ENCODE measurements at places on chromosomes 12 and 14.

GRCh38 chr12:106840243-106840642, 65.8 kb downstream of the RIC8B start:
- DNase-seq, result no peak

- DNase-seq, result no peak
Observed at GRCh38 chr14:75479770-75480600, 42.3 kb upstream of the BATF start.

- no peak for DNase-seq
Observed at GRCh38 chr14:37215345-37215744, 17.6 kb downstream of the MIPOL1 start.

- no peak for DNase-seq
Observed at GRCh38 chr12:61985830-61986229, 274.4 kb upstream of the USP15 start.

GRCh38 chr14:71121711-71122110, 214.5 kb downstream of the PCNX1 start:
- DNase-seq, result no peak

DNA sequence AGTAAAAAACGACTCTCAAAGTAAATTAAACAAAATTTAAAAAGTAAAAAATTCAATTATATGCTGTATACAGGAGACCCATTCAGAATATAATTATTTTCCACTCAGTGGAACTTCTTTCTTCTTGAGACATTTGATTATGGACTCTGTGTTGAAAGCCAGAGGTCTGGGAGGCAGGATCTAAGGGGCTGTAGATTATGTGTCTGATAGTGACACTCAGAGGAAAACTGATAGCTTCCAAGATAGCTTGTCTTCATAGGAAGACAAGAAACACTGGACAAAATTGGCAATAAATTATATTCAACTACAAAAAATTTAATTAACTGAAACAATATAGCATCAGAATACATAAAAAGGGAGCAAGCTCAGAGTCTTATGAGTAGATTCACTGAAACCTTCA, 135.8 kb downstream of the KITLG start:
- DNase-seq, result no peak

DNA sequence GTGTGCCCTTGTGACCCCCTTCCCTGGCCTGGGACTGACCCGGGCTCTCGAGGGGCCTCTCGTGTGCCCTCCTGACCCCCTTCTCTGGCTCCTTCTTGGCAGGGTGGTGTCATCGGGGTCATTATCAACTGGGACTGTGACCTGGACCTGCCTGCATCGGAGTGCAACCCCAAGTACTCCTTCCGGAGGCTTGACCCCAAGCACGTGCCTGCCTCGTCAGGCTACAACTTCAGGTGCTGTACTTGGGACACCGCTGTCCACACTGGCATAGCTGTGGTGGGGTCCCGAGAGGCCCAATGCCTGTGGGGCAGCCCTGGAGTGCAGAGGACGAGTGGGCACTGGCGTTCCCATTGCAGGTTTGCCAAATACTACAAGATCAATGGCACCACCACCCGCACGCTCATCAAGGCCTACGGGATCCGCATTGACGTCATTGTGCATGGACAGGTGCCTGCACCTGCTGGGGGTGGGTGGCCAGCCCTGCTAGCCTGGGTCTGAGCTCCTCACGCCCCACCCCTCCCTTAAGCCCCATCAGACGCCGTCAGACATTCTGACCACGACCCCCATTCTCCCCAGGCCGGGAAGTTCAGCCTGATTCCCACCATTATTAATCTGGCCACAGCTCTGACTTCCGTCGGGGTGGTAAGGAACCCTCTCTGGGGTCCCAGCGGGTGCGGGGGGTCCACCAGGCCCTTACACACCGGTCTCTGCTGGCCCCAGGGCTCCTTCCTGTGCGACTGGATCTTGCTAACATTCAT, 2.5 kb downstream of the P2RX2 start:
- no peak for DNase-seq

DNA sequence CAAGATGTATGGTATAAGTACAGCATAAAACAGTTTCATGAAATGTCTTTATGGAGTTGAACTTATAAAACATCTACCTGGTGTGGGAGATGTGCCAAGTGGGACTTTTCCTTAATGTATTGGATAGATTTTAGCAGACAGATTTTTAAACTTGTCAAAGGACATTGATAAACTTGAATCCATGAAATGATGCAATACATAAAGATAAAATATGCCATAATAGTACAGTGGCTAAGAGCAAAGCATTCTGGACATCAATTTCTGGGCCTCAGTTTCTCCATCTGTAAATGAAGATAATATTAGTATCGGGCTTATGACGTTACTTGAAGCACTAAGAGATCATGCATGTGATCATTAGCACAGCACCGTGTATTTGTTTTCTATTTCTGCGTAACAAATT, 45.4 kb downstream of the NKX2-1 start:
- no peak for DNase-seq

GRCh38 chr14:95337041-95337595, 17.4 kb upstream of the CLMN start:
- DNase-seq, result no peak

GRCh38 chr12:3141339-3142321, 64.5 kb downstream of the TSPAN9 start:
- peak; percentile 75 for DNase-seq

- no peak for DNase-seq
Observed at GRCh38 chr12:4293299-4293965, 19.9 kb downstream of the CCND2 start.

GRCh38 chr12:52258335-52258901, 16.0 kb upstream of the KRT86 start:
- DNase-seq, result peak; percentile 21

GRCh38 chr14:24241829-24242443, 487 bp downstream of the TINF2 start:
- DNase-seq, result peak; percentile 93

- DNase-seq, result peak; percentile 50
Observed at GRCh38 chr12:101305794-101306193, 25.9 kb downstream of the UTP20 start.

DNA sequence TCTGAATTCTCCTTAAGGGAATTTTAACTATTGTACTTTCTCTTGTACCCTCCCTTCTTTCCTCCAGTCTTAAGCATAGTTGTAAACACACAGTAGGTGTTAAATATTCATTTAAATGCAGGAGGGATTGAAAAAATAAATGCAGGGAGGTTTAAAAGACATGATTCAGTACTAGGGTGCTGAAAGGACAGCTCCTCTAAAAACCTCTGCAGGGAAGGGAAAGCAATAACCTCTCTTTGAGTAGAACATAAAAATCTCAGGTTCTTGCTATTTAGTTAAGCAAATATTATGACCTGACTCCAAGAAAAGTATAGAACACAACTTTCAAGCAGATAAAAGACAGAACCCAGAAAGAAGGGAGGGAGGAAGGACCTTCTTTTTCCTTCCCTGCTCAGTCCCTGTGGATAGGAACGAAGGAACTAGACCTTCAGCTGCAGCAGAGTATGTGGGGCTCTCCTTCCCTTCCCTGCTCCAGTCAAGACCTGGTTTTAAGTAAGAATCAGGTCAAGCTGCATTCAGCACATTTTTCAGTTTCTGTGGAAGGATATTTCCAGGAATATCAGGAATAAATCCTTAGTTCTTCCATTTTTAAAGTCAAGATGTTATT, 4.7 kb downstream of the MAP3K9 start:
- DNase-seq, result no peak

Data from WERI-Rb-1 (cell line).